Astrocyte (in vitro differentiated cells and primary cell): ENCODE measurements at places on chromosomes 12 and 14.

GRCh38 chr14:83975841-83976770 is 1553.8 kb upstream of the FLRT2 start:
- no peak for DNase-seq

GRCh38 chr12:126342866-126343265 is 1277.6 kb downstream of the AACS start:
- no peak for DNase-seq

DNA sequence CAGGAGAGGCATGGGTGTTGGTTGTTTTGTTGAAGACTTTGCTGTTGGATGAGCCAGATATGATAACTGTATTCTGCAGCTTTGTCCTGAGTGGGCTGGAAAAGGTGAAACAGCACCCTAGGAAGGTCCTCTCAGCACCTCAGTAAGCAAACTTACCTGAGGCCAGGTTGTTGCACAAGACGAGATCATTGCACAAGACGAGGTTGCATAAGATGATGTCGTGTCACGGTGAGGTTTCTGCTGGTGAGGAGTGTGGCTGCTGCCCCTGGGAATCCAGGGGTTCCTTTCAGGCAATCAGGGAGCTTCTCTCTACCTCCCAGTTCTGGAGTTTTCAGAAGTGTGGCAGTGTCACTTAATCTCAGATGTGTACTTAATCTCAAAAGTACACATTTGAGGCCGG is 85.6 kb downstream of the GLT1D1 start:
- DNase-seq: no peak

DNA sequence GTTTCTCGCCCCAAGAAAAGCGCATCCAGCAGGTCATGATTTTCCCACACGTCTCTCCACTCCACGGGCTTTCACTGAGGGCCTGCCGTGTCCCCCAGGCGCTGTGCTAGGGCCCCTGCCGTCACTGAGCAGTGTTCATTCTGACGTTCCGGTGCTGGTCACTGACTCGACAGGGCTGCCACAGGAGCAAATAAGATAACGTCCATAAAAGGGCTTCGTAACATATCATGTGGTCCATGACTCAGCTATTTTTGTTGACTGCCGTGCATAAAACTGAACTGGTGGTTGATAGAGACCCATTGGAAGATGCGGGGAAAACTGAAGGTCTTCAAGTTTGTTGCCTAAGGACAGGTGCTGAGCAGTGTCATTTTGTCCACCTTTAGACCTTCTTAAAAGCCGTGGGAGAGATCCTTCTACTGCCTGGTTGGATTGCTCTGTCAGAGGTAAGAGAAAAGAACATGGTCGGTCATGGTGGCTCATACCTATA is 46.3 kb downstream of the ADGRD1 start:
- DNase-seq: no peak

DNA sequence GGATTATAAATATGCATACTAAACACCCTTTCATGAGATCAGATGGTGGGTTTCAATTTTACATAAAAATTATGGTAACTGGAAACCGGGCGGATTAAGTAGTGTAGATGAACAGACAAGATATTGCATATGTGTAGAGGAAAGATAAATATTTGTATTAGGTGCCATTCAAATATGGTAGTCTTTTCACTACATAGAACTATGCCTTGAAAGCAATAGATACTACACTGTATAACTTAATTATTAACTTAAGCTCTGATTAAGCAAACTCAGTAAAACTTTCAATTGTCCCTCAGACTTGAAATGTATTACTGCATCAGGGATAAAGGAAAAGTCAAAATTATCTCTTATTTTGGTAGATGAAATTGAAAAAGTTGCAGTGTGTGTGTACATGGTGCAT is 1.9 kb downstream of the PTPN21 start:
- no peak for DNase-seq

- peak; percentile 60 for DNase-seq
Measured at GRCh38 chr12:30806989-30807694, 52.4 kb upstream of the CAPRIN2 start.

DNA sequence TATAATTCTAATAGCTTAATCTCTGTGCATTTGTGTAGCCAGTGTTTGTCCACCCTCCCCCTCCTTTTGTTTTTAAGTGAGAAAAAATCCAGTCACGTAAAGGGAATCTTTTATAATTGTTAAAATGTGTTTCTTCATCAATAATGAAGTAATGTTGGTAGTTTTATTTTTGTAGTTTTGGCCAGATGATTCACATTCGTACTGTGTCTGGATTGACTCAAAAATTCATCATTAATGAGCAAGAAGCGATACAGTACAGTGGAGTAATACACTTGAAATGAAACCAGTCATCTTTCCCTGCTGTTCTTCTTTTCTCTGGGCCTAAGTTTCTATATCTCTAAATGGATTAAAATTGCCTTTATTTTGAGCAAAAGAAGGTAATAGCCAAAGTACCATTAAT is 86.5 kb downstream of the SRGAP1 start:
- peak; percentile 64 for DNase-seq

GRCh38 chr14:97791906-97792305 is 994.7 kb downstream of the VRK1 start:
- no peak for DNase-seq

- no peak for DNase-seq
Measured at GRCh38 chr12:113203852-113204760, 17.2 kb upstream of the TPCN1 start.

GRCh38 chr14:69152181-69152901 is 578 bp downstream of the DCAF5 start:
- DNase-seq: peak; percentile 28

- peak; percentile 96 for DNase-seq
Measured at GRCh38 chr14:34982421-34983147, at the start of gene SRP54. SRP54 (plus strand) TSS chr14:34982992; CDS start chr14:34996710, 13,718 bp downstream.

- DNase-seq: no peak
Measured at GRCh38 chr12:100643246-100643645, 69.8 kb downstream of the GAS2L3 start.

DNA sequence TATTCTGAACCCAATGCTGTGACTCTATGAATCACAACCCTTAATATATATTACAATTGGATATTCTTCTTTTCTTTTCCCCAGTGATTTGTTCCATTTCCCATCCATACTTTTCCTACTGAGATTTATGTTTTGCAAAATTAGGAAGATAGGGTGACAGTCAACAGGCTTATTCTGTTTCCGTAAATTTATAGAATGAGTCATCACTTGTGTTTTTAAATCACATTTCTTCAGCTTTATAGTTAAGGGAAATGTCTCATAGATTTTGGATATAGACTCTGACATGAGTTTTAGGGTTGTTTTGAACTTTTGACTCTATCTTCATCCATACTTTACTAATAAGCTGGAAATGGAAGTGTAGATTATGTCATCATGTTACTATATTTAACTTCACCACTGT is 661.6 kb upstream of the FBXO33 start:
- peak; percentile 2 for DNase-seq
